ENCODE measurements at places on chromosomes 11 and 22. TPM values are rescaled to one million over a fixed set of nuclear protein-coding genes. Genes with fewer than 3 reads are reported as not detected.

Gene FAM111B
- total RNA-seq: 0.89 TPM

Gene HORMAD2
- not detected for total RNA-seq

Gene MLC1
- total RNA-seq: 0.18 TPM

Gene DNAJB7
- total RNA-seq: not detected

Gene MFNG
- total RNA-seq: 0.28 TPM

Gene UBE4A
- 37.4 TPM for total RNA-seq

Gene NAP1L4
- 149 TPM for total RNA-seq

Gene IFITM1
- 0.42 TPM for total RNA-seq

Gene OR8D1
- not detected for total RNA-seq

Gene NXPE1
- not detected for total RNA-seq

Gene ME3
- 27.4 TPM for total RNA-seq

Gene GPR83
- 0.09 TPM for total RNA-seq

Gene IRAG1
- total RNA-seq: 8.6 TPM

Gene DERL3
- 0.83 TPM for total RNA-seq

Gene ROBO4
- total RNA-seq: 0.46 TPM

Gene FGF3
- total RNA-seq: not detected

Gene CCDC34
- 3.6 TPM for total RNA-seq

Gene KCNQ1OT1
- 5.0 TPM for total RNA-seq

Gene SYT13
- total RNA-seq: not detected

Gene ST14
- total RNA-seq: not detected
